ENCODE measurements at places on chromosomes 6 and 20.

GRCh38 chr20:35093267-35093884 lies 769 bp upstream of the TRPC4AP start:
- no peak for DNase-seq

- no peak for DNase-seq
These were observed 85.6 kb downstream of the POPDC3 start for GRCh38 chr6:105094133-105094640.

DNA sequence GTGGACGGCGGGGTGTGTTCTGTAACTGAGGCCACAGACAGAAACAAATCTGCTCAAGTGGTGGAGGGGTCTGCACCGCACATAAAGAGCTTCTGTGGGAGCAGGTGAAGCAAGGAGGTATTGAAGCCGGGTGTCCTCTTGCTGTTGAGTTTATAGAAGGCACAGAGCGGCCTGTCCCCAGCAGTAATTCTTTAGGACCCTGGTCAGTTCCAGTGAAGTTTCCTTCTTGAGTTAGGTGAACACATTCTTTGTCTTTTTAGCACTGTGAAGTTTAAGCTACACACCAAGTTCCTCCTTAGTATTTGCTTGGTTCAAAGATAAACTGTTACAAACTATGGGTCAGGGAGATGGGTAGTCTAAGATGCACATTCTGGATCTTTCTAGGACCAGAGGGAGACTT lies 6.1 kb downstream of the PRDM1 start:
- DNase-seq = no peak

DNA sequence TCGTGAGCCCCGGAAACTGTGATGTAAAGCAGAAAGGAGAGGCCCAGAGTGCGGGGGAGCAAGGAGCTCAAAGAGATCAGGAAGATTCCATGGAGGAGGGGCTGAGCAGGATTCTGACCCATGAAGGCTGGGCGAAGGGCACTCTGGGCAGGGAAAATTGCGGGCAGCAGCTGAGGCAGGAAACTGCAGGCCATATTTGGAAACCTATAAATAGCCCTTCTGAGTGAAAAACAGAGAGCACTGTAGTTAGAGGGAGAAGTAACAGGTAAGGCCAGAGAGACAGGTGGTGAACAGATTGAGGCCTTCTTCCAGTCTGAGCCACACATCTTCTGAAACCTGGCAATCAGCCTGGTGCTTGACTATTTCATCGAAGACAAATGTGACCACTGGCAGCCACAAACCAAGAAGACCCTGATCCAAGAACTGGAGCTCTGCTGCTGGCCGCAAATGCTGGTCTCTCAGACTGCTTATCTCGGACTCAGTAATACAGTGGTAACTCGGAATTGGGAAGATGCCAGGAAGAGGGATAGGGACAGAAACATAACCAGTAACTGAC lies 14.1 kb upstream of the BEND3 start:
- no peak for DNase-seq

GRCh38 chr6:82178077-82178758 lies 69.3 kb downstream of the IBTK start:
- DNase-seq = no peak

GRCh38 chr6:107545763-107546162 lies 55.8 kb downstream of the SOBP start:
- no peak for DNase-seq

GRCh38 chr6:81621816-81622395 lies 130.6 kb downstream of the TENT5A start:
- DNase-seq = no peak

DNA sequence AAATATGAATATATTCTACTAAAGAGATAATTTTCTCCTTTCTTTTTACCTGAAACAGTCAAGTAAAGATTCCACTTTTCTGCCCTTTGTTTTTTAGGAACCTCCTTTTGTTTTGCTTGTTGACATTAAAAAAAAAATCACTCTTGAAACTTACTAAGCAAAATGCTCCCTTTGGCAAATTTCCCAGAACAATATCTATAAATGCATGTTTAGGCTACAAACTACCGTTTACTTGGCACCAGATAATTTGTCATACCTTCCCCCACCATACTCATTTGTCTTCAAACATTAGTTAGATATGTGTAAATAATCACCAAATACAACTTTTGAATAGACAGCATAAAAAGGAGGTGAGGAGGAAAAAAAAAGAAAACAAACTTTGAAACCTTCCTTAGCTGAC lies 604.7 kb downstream of the RFPL4B start:
- DNase-seq = no peak

DNA sequence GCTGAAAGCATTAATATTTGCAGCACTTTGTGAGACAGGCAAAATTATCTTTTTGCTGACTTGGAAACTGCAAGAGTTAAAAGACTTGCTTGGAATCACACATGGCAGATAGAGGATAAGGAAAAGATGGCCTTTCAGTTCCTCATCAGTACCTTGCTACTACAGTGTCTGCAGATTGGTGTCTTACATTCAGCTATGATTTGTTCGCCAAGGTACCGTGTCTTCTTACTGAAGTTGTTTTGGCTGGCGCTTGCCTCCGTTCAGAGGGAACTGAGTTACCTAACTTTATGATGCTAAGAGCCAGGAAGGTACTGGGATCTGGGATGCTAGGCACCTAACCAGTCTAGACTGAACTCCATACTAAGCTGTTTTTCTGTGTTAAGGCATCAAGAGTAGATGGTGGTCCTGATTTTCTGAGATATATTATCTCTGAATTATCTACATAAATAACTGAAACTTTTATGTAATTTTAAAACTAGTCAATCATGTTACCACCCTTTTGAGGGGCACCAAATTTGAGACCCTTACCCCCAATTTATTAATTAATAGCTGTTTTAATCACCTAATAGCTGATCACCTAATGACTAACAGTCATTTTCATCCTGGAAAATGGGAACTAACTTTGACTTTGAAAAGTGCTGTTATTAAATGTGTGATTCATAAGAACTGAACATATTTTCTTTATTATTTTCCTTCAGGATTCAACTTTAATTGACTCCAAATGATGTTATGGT lies 2.5 kb downstream of the WTAP start:
- no peak for DNase-seq

- DNase-seq = no peak
These were observed 130.1 kb upstream of the DST start for GRCh38 chr6:56772737-56773184.

- no peak for DNase-seq
These were observed 618.9 kb downstream of the BCKDHB start for GRCh38 chr6:80725156-80725930.

DNA sequence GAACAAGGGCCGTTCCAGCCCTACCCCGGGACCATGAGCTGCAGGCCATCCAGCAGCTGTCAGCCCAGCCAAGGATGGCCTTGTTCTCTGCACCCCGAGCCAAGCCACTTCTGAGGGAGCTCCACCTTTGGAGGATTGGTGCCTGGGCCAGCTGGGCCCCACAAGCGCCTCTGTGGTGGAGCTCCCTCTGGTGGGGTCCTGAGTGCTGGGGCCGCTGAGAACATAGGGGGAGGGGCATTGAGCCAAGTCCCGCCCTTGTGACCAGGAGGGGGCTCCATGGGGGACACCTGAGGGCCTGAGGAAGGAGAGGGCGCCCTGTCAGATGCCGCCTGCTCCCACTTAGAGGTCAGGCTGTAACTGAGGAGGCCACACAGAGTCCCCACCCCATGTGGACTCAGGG lies 43.2 kb downstream of the YTHDF1 start:
- DNase-seq = no peak

- no peak for DNase-seq
These were observed 75.8 kb upstream of the SULF2 start for GRCh38 chr20:47861116-47861515.

DNA sequence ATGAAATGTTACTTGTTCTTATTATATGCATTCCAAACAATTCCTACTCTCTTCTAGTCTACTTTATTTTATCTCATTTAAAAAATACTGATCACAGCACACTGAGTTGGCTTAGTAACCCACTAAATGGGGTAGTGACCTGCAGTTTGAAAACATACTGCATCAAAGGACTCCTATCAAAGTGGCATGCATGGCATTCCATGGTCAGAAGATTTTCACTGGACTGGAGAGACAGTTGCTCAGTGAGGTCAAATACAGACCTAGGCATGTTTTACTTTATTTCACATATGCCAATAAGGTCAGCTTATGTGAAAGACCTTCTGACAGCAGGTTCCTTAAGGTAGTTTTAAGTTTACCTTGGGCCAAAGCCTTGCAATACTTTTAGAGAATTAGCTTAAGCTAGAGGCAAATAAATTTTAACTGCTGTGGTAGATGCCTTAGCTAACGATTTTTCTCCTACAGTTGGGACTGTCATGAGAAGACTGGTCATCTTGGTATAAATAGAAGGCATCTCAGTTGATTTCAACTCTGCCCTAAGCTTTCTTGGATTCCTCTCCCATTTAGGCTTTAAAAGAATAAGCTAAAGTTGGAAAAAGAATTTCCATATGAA lies 35.1 kb downstream of the TPD52L1 start:
- no peak for DNase-seq

GRCh38 chr6:21022343-21023107 lies 488.3 kb downstream of the CDKAL1 start:
- no peak for DNase-seq

- no peak for DNase-seq
These were observed 406.3 kb upstream of the RUNX2 start for GRCh38 chr6:44921798-44922197.

DNA sequence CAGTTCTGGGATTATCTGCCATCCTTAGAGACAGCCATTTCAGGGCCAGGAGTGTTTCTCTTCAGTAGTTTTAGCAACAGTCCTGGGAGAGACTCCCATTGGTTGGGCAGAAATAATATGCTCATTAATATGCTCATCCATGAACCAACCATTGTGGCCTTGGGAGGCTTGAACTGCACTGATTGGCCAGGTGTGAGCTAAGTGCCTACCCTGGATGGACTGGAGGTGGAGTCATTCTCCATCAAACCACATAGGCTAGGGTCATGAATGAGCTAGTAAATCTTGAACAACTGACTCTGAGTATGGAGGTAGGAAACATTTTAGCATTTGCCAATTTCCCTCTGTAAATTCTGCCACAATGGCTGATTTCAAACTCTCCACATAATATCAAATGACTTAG lies 70.2 kb upstream of the ZFP64 start:
- DNase-seq = no peak

GRCh38 chr6:74199215-74199915 lies 503.4 kb downstream of the CD109 start:
- no peak for DNase-seq

DNA sequence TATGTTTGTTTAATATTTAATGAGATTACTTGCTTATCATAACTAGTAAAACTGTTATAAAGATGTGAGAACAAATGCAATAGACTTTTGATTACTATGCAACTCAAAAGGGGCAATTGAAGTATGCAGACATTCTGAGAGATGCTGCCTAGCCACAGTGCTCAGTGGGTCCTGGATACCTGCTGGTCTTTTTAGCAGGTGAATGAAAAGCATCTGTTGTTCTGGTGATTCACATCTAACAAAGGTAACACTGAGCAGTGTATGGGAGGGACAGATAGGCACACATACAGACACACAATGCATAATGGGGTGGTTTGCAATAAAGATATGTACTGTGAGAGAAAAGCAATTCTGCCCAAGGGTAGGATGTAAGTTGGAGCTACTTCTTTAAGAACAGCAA lies 46.9 kb downstream of the OGFRL1 start:
- no peak for DNase-seq

DNA sequence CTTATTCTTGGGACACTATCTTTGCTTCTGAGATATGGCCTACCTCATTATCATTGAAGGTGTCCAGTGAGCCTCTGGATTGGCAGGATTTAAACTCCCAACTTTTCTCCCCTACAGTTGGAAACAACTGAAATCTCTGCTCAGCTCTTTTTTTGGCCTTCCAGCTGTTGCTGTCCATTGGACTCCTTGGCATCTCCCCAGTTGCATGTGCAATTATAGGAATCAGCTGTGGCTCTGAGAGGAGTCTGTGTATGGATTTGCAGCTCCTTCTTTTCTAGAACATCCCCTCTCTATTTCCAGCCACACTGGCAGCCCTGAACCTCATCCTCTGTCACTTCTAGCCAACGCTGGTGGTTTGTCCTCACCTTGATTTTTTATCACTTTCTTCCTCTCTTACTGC lies 21.2 kb downstream of the RAB22A start:
- DNase-seq = no peak

DNA sequence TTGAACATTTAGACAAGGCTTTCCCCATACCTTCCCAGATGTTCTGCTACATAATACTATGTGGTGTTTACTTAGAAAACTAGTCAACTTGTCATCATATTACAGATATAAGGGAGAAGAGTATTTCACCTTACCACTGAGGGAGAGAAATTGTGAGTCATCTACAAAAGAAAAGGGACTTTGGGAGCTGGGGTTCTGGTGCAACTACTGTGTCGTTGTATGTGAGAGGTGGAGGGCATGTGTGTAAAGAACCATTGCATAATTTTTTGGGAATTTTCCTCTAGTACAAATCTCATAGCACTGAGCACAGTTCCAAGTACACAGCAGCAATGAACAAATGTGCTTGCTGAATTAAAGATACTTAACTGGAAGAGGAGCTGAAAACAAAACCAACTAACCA lies 665.6 kb downstream of the DHX35 start:
- DNase-seq = no peak

DNA sequence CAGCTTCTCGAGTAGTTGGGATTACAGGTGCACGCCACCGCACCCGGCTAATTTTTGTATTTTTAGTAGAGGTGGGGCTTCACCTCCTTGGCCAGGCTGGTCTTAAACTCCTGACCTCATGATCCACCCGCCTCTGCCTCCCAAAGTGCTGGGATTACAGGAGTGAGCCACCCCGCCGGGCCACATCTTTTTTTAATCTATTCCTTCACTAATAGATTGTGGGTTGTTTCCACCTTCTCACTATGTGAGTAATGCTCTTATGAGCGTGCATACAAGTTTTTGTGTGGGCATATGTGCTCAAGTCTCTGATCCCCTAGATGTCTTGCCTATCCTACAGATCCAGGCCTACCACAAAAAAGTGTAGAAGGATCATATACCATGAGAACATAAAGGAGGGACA lies 30.7 kb downstream of the CARMIL1 start:
- DNase-seq = no peak

GRCh38 chr6:5205877-5206850 lies 54.6 kb downstream of the LYRM4 start:
- DNase-seq = no peak

- no peak for DNase-seq
These were observed 227.7 kb downstream of the MYLK4 start for GRCh38 chr6:2523061-2523460.

DNA sequence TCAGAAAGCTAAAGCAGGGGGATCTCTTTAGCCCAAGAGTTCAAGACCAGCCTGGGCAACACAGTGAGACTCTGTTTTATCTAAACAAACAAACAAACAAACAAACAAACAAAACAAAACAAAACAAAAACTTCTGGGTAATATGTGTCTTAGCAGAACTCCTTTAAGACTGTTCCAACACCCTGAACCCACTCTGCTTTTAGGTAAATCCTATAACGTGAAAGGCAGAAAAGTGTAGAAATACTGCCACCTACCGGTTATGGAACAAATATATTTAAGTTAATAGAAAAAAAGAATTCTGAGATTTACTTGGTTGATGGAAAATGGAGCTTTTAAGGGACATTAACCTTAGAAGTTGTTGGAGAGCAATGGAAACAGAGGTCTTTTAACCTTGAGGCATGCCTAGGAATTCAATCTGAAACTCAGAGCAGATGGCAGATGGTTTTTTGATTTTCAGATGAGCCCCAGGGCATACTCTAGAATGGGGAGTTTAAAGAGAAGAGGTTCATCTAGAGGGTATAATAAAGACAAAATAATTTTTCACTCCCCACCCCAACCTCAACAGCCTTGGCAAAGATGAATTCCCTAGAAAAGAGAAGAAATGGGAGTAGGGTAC lies 38.5 kb downstream of the SOD2 start:
- no peak for DNase-seq
